ENCODE measurements at places on chromosomes 6 and 20. TPM values are rescaled to one million over a fixed set of nuclear protein-coding genes. Genes with fewer than 3 reads are reported as not detected.

DEF6 gene
- 8.9 TPM for total RNA-seq

C6orf15 gene
- 0.35 TPM for total RNA-seq

HIVEP1 gene
- total RNA-seq: 24.1 TPM

LGSN gene
- total RNA-seq: 0.41 TPM

GSTA2 gene
- not detected for total RNA-seq

UNC5CL gene
- total RNA-seq: 1.4 TPM

RSPH3 gene
- total RNA-seq: 8.8 TPM

F13A1 gene
- 56.8 TPM for total RNA-seq

IL17F gene
- not detected for total RNA-seq

HSPA12B gene
- 4.7 TPM for total RNA-seq

SLC35D3 gene
- not detected for total RNA-seq

TRERF1 gene
- 16.3 TPM for total RNA-seq

TNF gene
- not detected for total RNA-seq

TMEM244 gene
- total RNA-seq: not detected

HSPA1L gene
- 1.5 TPM for total RNA-seq

ZBP1 gene
- total RNA-seq: not detected

TCP11 gene
- not detected for total RNA-seq

WASF1 gene
- 27.3 TPM for total RNA-seq

PPP2R5D gene
- 30.0 TPM for total RNA-seq

SMIM8 gene
- total RNA-seq: 17.6 TPM

PPP1R3G gene
- 3.0 TPM for total RNA-seq

CST8 gene
- not detected for total RNA-seq

CDC40 gene
- 20.3 TPM for total RNA-seq

ZNF831 gene
- 3.1 TPM for total RNA-seq

GJE1 gene
- total RNA-seq: not detected

UNC93A gene
- total RNA-seq: not detected

DNMT3B gene
- total RNA-seq: 0.88 TPM

VSX1 gene
- total RNA-seq: not detected

VGLL2 gene
- not detected for total RNA-seq

RSPO3 gene
- 23.5 TPM for total RNA-seq

ANGPT4 gene
- total RNA-seq: 2.0 TPM
